ENCODE measurements at places on chromosomes 7 and 10.

GRCh38 chr7:133364959-133365690 is 112.2 kb downstream of the EXOC4 start:
- DNase-seq: no peak

- no peak for DNase-seq
Measured at GRCh38 chr10:24681572-24682088, 42.1 kb downstream of the ARHGAP21 start.

DNA sequence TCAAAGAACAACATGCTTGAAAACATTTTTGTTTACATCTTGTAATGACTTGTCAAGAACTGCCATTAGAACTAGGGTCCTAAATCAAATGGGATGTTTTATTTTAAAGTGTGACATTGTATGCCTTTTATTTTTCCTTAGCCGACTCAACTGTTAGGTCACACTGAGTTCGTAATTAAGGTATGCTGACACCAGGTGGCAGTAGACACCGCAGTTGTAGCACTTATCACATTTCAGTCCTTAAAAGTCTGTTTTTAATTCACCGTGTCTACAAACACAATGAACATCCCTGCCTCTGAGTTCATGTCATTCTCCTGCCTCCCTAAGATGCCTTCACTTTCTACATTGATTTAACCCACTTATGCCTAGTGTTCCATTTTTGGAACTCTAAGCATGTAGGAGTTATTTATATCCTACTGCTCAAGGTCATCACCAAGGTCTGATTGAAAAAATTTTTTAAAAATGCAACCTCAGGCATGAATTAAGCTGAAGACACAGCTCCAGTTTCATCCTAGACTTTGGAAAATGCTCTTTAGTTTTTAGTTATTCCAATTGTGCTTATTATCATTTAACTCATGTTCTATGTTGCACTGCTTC is 186.1 kb downstream of the BMPER start:
- no peak for DNase-seq

- DNase-seq: no peak
Measured at GRCh38 chr7:32680259-32681173, 185.2 kb downstream of the AVL9 start.

GRCh38 chr7:148699024-148699781 is 500 bp downstream of the CUL1 start:
- DNase-seq: no peak

GRCh38 chr10:124333931-124334330 is 84.8 kb downstream of the OAT start:
- no peak for DNase-seq
